ENCODE measurements at places on chromosomes 5 and 9. TPM values are rescaled to one million over a fixed set of nuclear protein-coding genes. Genes with fewer than 3 reads are reported as not detected.

The ATP10B gene
- 4.7 TPM for total RNA-seq

The PCDHGA3 gene
- total RNA-seq = 4.7 TPM

The ZNF618 gene
- total RNA-seq = 5.8 TPM

The SMIM33 gene
- total RNA-seq = not detected

The SLC4A9 gene
- total RNA-seq = under 0.01 TPM

- DNase-seq = no peak
These were observed 77.9 kb downstream of the SLCO4C1 start for GRCh38 chr5:102218159-102218558.

DNA sequence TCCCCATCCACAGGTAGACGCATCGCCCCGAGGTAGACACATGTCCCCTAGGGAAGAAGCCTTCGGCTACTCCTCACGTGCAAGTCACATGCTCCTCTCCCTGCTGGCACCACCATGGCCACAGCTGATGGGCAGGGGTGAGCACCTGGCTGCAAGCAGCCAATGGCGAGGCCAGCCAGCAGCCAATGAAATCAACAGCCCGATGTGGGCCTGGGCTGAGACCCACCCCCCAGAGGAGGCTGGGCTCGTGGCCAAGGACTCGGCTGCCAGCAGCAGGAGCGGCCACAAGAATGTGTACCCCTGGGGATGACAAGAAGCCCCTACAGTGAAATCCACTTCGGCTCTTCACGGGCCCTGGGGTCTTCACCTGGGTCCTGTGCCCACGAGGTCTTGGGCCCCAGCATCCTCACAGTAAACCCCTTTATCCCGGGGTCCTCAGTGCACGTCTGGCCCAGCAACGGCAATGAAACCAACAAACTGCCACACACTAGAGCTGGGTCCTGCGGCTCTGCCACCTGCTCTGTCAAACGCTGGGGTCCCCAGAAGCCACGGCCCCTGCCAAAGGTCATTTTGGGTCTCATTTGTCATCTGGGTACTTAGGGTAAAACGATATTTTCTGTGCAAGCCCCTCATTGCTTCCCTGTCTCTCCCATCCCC lies 22.1 kb upstream of the PTGES start:
- no peak for DNase-seq

GRCh38 chr5:1067141-1068121 lies 44.4 kb downstream of the SLC12A7 start:
- no peak for DNase-seq

GRCh38 chr5:117299936-117300328 lies 725.3 kb upstream of the SEMA6A start:
- no peak for DNase-seq

DNA sequence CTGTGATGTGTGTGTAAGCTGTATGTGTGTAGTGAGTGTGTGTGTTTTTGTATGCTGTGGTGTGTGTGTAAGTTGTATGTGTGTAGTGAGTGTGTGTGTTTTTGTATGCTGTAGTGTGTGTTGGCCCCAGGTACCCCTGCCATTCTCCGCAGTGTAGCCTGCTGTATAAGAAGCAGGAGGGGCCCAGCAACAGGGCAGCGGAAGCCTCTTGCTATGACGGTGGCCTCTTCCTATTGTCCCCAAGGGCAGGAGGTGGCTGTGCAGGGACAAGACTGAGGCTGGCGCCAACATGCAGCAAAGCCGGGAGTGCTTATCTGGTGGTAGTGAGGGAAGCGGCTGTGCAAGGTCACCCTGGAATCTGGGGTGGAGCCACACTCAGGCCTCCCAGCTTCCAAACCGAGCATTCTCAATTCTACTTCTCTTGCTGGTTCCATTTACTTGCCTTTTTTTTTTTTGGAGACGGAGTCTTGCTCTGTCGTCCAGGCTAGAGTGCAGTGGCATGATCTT lies 5.1 kb downstream of the SPAAR start:
- DNase-seq = no peak

- DNase-seq = no peak
These were observed 70.9 kb downstream of the EGFLAM start for GRCh38 chr5:38329132-38329715.

Measured in occipital lobe (tissue), 3 donors.